Posterior vena cava (tissue), 2 donors: ENCODE measurements at places on chromosomes 4 and X. TPM values are rescaled to one million over a fixed set of nuclear protein-coding genes. Genes with fewer than 3 reads are reported as not detected.

OPRPN gene
- not detected for total RNA-seq

TBX22 gene
- total RNA-seq = not detected

ODAM gene
- total RNA-seq = not detected

GRCh38 chr4:152680988-152681603 lies 1.3 kb upstream of the TMEM154 start:
- DNase-seq = no peak

GRCh38 chrX:28135378-28136047 lies 154.3 kb upstream of the DCAF8L1 start:
- no peak for DNase-seq

GRCh38 chr4:177267911-177268310 lies 41.8 kb upstream of the NEIL3 start:
- no peak for DNase-seq

DNA sequence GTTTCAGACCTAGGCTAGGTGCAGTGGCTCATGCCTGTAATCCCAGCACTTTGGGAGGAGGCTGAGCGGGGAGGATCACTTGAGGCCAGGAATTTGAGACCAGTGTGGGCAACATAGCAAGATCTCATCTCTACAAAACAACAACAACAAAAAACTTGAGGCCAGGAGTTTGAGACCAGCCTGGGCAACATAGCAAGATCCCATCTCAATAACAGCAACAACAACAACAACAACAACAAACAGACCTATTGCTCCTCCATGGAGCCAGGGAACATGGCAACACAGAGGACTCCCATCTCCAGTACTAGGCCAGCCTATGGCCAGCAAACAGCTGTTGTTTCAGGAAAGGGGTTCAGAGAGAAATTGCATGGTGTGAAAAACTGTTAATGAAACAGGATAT lies 43.4 kb downstream of the SLC16A2 start:
- DNase-seq = no peak
